ENCODE measurements at places on chromosomes 2 and 18. TPM values are rescaled to one million over a fixed set of nuclear protein-coding genes. Genes with fewer than 3 reads are reported as not detected.

Gene GATA6
- total RNA-seq = 8.1 TPM

Gene IRS1
- under 0.01 TPM for total RNA-seq

Gene TUBA4B
- not detected for total RNA-seq

Gene STEAP3
- total RNA-seq = 2.1 TPM

Gene UGT1A3
- not detected for total RNA-seq
